ENCODE measurements at places on chromosomes 12 and 14.

DNA sequence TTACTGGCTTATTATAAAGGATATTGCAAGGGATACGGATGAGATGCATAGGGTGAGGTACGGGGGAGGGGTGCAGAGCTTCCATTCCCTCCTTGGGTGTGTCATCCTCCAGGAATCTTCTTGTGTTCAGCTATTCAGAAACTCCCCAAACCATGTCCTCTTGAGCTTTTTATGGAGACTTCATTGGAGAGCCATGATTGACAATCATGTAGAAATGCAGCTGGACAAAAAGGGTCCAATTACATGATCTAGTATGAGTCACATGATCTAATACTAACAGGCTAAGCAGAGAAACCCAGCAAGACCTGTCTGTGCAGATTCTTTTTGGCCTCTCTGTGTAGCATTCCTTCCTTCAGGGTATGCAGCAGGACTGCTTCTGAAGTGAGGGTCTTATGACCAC lies 23.9 kb upstream of the FLVCR2 start:
- H3K27ac ChIP-seq = no peak overlapping the region
- peaks cover 9% of the 10 kb centered on the region for H3K4me1 ChIP-seq
- H3K36me3 ChIP-seq = no peaks in the 10 kb centered on the region
- no peak for DNase-seq

- H3K4me1 ChIP-seq = no peaks in the 10 kb centered on the region
- no peaks in the 10 kb centered on the region for H3K27me3 ChIP-seq
- no peak overlapping the region for H3K27ac ChIP-seq
- H3K36me3 ChIP-seq = peaks cover 7% of the 10 kb centered on the region
- no peak for DNase-seq
Observed at GRCh38 chr12:1380171-1380851, 214.1 kb downstream of the FBXL14 start.

GRCh38 chr12:1811281-1811947 lies 9.0 kb upstream of the LRTM2 start:
- peaks cover 10% of the 10 kb centered on the region for H3K4me1 ChIP-seq
- no peak overlapping the region for H3K4me3 ChIP-seq
- H3K36me3 ChIP-seq = no peaks in the 10 kb centered on the region

DNA sequence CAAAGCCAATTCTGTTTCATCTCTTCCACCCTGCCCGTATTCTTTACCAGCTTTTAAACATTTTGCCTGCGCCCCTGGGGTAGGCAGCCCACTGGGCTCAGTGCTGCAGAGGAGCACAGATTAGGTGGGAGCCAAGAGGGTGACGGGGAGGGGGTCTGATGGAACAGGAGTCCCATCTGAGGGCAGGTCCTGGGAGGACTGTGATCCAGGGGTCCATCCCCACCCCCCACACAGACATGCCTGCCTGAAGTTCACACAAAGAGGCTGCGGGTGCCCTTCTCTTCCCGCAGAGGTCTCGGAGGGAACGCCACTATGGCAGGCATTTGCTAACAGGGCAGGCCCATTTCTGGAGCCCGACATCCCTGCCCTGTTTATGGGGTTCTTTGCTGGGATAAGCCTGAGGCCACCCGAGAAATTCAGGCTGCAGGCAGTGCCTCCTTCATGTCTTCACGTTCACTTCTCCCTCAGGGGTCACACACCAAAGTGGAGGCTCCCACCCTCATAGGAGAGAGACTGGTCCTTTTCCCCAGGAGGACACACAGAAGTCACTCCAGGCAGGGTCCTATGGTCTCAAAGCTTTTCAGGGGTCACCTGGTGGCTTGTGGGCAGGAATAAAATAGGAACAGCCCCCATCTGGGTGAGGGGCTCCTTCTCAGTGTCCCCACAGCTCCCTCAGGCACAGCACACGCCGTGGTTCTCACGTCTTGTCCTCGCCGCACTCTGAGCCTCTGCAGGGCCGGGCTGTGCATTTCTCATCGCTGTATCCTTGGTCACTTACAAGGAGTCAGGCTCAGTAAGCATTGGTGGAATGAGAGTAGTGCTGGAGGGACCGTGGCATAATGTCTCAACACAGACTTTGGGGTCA lies 12.9 kb downstream of the VASH1 start:
- peak overlapping the region; percentile 45 for H3K27ac ChIP-seq
- H3K4me1 ChIP-seq = peaks cover 26% of the 10 kb centered on the region
- no peaks in the 10 kb centered on the region for H3K36me3 ChIP-seq
- H3K4me3 ChIP-seq = no peak overlapping the region
- no peaks in the 10 kb centered on the region for H3K27me3 ChIP-seq
- peak; percentile 68 for DNase-seq

DNA sequence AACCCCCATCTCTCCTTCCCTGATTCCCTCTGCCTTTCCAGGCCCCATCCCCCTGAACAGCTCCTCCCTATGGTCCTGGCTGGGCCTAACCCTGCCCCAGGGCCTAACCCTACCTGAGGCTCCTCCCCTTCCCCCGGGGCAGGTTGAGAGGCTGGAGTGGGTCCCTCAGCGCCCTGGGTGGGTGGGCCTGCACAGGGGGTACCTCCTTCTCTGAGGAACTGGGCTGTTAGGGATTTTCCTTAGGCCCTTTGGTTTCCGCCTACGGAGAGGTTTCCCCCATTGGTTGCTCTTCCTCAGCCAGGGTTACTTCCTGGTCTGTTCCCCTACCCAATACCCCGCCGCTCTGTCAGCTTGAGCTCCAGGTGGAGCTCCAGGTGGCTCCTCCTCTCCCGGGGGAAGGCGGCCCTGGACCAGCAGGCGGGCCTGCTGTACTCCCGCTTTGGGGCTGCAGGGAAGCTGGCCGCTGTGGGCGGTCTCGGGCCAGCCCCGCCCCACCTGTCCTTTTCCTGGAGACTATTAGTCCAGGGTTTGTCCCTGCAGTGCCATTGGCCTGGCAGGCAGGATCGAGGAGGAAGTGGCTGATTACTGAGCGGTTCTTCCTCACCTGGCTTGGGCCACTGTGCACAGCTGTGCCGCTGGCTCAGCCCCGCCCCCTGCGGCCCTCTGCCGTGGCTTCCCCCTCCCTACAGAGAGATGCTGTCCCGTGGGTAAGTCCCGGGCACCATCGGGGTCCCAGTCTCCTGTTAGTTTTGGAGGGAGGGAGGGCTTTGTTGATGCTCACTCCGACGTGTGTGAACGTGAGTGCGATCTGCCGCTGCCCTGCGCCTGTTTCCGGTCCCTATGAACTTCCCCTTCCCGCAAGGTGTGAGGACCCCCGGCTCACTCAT lies 2.5 kb downstream of the C12orf57 start:
- H3K4me1 ChIP-seq = peaks cover 42% of the 10 kb centered on the region
- peak overlapping the region; percentile 47 for H3K4me3 ChIP-seq
- H3K36me3 ChIP-seq = peaks cover 9% of the 10 kb centered on the region
- no peaks in the 10 kb centered on the region for H3K27me3 ChIP-seq

DNA sequence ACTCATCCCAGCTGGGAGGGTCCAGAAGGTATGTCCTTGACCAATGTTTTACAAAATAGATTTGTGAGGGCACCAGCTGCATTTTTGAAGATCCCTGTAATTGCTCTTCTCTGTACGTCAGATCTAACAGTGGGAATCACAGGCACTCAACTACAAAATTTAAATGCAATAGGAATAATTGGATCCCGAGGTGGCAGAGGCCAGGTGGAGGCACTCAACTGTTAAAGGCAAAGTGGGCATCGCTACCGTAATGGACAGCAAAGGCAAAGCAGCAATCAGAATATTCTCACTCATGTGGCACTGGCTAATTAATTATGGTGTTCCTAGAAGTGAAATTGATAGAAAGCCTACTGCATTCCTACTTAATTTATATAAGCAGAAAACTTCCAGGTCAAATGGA lies 27.9 kb upstream of the PSMC1 start:
- peaks cover 2% of the 10 kb centered on the region for H3K27me3 ChIP-seq
- DNase-seq = no peak
- H3K36me3 ChIP-seq = no peaks in the 10 kb centered on the region
- no peak overlapping the region for H3K27ac ChIP-seq
- no peak overlapping the region for H3K4me3 ChIP-seq

DNA sequence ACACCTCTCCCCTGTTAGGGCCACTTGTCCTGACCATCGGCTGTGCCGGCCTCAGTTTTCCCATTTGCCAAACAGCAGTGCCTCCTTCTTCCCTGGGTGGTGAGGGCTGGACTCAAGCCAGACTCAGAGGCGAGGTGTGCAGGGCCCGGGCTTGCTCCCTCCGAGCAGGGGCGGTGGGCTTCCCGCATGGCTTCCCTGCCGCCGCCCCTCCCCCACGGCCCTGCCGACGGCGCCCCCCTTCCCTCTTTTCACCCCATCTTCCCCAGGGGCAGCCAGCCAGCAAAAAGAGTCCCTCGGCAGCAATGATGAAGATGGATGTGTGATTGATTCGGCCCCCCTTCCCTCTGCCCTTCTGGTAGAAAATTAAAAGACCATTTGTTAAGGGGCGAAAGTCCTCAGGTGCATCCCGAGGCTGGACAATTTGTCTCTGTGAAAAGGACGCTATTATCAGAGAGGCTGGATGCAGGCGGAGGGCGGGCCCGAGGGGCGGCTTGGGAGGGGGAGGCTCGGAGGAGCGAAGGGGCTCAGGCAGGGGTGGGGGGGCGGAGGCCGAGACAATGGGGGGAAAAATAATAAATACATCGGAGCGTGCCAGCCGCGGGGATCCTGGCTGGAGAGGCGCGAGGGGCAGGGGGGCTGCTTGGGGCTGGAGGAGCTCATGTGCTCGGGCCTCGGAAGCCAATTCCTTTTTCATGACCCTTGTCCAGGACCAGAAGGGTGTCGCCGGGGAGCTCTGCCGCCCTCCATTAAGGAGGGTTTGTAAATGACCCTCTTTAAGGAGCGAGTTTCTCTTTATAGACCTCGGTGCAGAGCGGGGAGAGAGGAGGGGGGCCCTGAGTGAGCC lies 48.0 kb upstream of the LHX5 start:
- H3K27me3 ChIP-seq = peaks cover 85% of the 10 kb centered on the region
- no peak overlapping the region for H3K4me3 ChIP-seq
- H3K27ac ChIP-seq = no peak overlapping the region
- no peak for DNase-seq
- H3K36me3 ChIP-seq = no peaks in the 10 kb centered on the region

Measured in suprapubic skin (tissue), 4 donors.